Posterior vena cava (tissue), 2 donors: ENCODE measurements at places on chromosomes 13 and 19. TPM values are rescaled to one million over a fixed set of nuclear protein-coding genes. Genes with fewer than 3 reads are reported as not detected.

DNA sequence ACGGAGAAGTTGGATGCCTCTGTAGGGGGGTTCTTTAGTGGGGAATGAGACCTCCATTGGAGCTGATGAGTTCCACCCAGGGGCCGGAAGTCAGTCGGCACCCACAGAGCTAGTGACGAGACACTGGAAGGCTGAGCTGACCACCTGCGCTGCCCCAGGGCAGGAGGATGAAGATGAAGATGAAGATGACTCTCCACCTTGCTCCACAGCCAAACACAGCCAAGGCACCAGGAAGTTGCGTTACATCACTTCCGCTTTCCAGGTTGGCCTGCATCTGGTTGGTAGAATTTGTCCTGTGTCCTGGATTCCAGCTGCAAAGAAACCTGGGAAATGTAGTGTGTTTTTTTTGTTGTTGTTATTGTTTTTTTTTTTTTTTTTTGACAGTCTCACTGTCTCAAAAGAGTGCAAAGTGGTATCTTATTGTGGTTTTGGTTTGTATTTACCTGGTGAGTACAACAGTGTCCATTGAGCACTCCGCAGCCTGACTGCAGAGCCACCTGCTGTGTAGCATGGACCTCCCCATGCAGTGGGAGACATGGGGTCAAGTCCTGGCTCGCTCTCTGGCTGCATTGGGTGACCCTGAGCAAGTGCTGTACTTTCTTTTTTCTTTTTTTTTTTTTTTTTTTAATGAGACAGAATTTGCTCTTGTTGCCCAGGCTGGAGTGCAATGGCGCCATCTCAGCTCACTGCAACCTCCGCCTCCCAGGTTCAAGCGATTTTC is 1.9 kb downstream of the TBC1D17 start:
- DNase-seq, result no peak

GRCh38 chr13:111020546-111020945 is 94.6 kb upstream of the ARHGEF7 start:
- no peak for DNase-seq

- no peak for DNase-seq
Measured at GRCh38 chr13:25912961-25913360, 138.9 kb downstream of the SHISA2 start.

Gene FAM216B
- 0.23 TPM for total RNA-seq

GRCh38 chr19:54480051-54480450 is 7.0 kb upstream of the CDC42EP5 start:
- no peak for DNase-seq

DNA sequence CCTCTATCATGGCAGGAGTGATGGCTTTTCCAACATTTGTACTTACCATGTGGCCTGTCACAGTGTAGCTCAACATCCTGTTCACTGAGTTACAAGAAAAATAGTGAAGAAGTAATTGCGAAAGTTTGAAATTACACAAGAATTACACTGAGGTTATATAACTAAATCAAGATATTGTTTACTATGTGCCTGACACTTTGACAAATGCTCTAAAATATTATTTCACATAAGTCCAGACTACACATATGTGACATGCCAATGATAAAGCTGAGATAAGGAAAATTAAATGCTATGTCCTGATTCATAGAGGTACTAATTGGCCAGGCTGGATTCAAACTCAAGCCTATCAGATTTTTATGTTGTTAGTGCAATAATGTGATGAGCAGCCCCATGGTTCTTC is 451.7 kb downstream of the PCDH9 start:
- no peak for DNase-seq

DNA sequence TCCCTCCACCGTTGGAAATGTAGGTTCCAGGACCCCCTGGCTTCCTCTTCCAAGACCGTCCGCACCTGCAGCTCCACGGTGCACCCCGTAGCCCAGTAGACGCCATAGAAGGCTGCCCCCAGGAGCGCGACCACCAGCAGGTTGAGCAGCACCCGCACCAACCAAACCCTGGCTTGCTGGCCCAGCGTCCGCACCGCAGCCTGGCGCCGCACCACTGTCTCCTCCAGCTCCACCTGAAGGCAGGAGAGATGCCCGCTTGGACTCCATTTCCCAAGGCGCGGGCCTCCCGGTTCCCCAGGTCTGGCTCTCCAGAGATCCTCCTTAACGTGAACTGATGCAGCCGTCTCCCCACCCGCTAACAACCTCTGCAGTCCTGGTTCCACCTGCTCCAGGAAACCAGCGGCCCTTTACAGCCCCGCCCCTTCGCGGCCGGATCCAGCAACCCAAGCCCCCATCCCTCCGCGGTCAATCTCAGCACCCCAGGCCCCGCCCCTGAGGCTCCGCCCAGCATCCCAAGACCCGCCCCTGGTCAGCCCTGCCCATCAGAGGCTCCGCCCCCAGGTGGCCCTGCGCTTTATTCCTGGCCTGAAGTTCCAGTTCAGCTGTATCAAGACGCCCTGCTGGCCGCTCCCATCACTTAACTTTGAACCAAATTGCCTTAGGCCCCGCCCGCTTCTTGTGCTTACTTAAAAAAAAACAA is 5.0 kb upstream of the LENG1 start:
- DNase-seq, result peak; percentile 92

DNA sequence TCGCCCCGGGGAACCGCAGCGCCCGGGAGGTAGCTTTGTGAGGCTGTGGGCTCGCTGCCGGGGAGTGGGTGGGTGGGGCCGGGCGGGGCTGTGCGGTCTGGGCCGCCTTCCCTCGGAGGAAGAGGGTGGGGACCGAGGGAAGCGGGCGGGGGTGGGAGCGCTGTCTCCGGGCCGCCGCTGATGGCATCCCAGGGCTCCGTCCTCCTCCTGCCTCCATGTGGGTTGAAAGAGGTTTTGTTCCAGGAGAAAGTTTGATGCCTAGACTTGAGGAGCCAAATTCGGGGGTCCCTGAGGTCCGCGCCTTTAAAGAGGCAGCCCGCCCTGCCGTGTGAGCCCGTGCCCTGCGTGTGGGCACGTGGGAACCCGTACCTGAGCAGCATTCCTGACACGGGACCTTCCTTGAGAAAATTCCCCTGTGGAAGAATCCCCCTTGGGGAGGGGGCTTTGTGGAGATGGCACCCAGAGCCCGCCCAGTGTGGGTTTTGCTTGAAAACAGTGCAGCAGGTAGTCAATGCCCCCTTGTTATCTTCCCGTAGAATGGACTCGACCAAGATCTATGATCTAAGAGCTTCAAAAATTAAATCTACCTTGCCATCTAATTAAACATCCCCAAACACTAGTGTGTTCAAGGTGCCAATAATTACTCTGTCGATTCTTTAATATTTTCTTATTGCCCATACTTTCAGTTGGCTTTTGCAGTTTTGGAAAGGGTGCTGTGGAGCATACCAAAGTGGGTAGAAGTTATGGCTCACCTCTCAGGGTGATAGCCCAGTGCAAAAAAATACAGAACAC is 107.8 kb downstream of the RXFP2 start:
- DNase-seq, result peak; percentile 67

DNA sequence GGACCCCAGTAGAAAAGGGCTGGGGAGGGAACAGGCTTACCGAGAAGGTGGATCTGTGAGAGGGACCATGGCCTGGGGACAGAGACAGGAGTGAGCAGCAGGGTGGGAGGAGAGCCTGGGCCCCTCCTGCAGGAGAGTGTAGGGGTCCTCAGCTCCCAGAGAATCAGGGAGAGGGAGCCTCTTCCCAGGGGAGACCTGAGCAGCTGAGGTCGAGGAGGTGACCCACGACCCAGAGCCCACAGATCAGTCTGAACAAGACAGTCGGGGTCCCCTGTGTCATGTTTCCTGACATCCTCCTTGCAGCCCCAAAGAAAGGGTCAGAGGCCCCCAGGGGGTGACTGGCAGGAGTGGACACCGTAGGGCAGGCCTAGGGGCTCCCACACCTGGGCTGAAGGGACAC is 6.7 kb downstream of the CEACAM4 start:
- DNase-seq, result no peak

DNA sequence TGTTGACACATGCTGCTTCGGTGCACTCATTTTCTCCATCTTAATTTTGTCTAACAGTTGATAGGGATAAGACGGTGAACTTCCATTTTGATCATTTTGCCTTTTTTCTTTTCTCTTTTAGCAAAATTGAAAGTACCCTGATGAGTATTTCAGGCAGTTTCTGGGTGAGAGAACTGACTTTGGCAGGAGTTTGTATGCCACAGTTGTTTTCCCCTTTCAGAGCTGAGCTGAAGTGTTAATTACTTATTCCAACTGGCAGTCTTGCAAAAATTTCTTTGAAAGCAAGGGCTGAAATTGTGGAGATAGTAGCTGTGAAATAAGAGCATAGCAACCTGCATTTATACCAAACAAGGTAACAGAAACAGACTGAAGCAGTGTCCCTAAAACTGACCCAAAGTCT is 180.2 kb downstream of the SLITRK5 start:
- no peak for DNase-seq

DNA sequence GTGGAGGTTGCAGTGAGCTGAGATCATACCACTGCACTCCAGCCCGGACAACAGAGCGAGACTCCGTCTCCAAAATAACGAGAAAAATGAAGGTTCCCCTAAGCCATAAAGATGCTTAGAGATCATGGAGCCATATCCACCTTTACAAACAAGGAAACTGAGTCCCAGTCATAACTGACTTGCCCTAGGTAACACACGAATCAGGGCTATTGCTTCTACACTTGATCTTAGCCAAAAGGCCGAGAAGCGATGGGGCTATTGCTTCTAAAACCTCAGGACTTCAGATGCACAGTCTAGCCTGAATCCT is 3.2 kb downstream of the DBP start:
- DNase-seq, result no peak

DNA sequence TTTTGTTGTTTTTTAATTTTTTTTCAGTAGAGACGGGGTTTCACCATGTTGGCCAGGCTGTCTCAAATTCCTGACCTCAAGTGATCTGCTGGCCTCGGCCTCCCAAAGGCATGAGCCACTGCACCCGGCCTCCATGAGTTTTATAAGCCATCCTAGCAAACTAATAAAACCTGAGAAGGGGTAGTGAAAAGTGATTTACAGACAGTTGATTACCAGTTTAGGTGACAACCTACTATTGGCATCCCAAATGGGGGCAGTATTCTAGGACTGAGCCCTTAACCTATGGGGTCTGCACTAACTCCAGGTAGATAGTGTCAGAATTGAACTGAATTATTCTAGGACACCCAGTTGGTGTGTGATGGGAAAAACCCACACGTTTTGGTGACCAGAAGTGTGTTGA is 6.5 kb upstream of the LATS2 start:
- DNase-seq, result no peak

DNA sequence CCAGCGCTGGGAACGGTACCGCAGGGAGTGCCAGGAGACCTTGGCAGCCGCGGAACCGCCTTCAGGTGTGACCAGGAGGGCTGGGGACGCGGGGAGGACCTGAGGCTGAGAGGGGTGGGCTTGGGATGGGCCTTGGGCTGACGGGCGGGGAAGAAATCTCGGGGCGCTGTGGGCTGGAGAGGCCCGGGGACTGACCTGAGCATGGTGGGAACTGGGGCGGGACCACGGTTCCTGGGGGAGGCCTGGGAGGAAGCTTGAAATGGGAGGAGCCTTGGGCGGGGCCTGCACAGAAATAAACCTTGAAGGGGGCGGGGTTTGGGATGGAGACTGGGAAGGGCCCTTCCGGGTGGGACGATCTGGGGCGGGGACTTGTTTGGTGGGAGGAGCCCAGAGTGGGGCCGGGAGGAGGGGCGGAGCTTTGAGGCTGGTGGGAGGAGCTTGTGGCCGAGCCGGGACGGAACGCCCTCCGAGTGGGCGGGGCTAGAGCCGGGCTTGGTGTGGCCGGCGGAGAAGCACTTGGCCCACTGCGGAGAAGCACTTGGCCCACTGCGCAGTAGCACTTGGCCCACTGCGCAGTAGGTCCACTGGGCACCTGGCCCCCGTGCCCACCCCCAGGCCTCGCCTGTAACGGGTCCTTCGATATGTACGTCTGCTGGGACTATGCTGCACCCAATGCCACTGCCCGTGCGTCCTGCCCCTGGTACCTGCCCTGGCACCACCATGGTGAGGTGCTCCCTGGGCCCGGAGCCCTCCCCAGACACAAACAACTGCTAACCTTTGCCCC is 2.8 kb downstream of the GIPR start:
- DNase-seq, result peak; percentile 87

DNA sequence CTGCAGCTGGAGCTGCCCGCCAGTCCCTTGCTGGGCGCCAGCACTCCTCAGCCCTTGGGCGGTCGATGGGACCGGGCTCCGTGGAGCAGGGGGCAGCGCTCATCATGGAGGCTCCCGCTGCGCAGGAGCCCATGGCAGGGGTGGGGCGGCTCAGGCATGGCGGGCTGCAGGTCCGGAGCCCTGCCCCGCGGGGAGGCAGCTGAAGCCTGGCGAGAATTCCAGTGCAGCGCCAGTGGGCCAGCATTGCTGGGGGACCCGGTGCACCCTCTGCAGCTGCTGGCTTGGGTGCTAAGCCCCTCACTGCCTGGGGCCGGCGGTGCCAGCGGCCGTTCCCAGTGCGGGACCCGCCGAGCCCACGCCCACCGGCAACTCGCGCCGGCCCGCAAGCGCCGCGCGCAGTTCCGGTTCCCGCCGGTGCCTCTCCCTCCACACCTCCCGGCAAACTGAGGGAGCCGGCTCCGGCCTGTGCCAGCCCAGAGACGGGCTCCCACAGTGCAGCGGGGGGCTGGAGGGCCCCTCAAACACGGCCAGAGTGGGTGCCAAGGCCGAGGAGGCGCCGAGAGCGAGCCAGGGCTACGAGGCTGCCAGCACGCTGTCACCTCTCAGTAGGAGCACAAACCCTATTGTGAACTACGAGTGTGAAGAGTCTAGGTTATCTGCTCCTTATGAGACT is 687.1 kb downstream of the PCDH17 start:
- peak; percentile 70 for DNase-seq

Gene ZNF284
- total RNA-seq, result 2.3 TPM

DNA sequence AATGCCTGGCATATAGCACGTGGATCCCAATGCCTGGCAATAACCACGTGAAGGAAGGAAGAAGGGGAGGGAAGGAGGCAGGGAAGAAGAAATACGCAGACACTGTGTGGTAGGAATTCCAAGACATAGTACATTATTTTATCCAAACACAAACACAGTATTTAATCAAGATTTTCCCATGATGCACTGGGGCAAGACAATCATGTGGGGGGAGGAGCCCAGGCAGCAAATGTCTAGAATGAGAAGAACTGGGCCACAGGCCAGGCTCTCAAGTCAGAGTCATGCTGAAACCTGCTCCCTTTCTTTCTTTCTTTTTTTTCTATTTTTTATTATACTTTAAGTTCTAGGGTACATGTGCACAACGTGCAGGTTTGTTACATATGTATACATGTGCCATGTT is 717.9 kb downstream of the UQCRFS1 start:
- DNase-seq, result no peak
